ENCODE measurements at places on chromosomes 2 and 18. TPM values are rescaled to one million over a fixed set of nuclear protein-coding genes. Genes with fewer than 3 reads are reported as not detected.

The ASXL3 gene
- total RNA-seq = 0.66 TPM

The RNF181 gene
- total RNA-seq = 187 TPM

The RRM2 gene
- 1.5 TPM for total RNA-seq

The TRIM54 gene
- not detected for total RNA-seq

The POTEJ gene
- not detected for total RNA-seq

The RESP18 gene
- total RNA-seq = not detected

The CDH2 gene
- total RNA-seq = 2.0 TPM

The ADD2 gene
- total RNA-seq = 2.5 TPM

The ANKRD30BL gene
- not detected for total RNA-seq

The DIS3L2 gene
- total RNA-seq = 15.2 TPM

The NT5C1B gene
- not detected for total RNA-seq

The YES1 gene
- 49.5 TPM for total RNA-seq

The DNAH6 gene
- total RNA-seq = under 0.01 TPM

The PTPRN gene
- 3.5 TPM for total RNA-seq

The AFTPH gene
- 38.0 TPM for total RNA-seq

The HDAC4 gene
- 12.1 TPM for total RNA-seq

The PLCL1 gene
- total RNA-seq = 0.83 TPM

The NXPH2 gene
- not detected for total RNA-seq

The KCNE4 gene
- total RNA-seq = 11.0 TPM

The TNFAIP6 gene
- total RNA-seq = 53.8 TPM

The CDH19 gene
- not detected for total RNA-seq

The GPR45 gene
- total RNA-seq = not detected

The SERPINB3 gene
- not detected for total RNA-seq

The GTF3C2 gene
- total RNA-seq = 19.2 TPM

The GAL3ST2 gene
- total RNA-seq = not detected

The MYO1B gene
- 151 TPM for total RNA-seq

The HOXD12 gene
- not detected for total RNA-seq

Measured in fibroblast of lung (primary cell).